ENCODE measurements at places on chromosomes 16 and 17.

DNA sequence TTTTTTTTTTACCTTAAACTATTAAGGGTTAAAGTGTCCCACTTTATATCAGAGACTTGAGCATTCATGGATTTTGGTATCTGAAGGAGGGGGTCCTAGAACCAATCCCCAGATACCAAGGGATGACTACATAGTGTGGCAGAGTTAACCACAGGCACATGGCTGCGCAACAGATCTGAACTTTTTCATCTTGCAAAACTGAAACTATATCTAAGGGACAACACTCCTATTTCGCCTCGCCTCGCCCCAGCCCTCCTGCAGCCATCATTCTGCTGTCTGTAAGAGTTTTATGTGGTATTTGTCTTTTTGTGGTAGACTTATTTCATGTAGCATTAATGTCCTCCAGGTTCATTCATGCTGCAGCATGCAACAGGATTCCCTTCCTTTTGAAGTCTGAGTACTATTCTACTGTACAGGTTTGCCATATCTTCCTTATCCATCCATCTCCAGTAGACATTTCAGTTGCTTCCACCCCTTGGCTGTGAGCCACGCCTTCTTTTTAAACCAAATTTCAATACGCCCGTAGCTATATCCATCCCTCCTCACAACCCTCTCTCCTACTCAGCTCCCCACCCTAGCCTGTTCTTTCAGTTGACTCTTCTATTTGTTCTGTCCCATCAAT is 53.2 kb downstream of the AMFR start:
- DNase-seq, result no peak

DNA sequence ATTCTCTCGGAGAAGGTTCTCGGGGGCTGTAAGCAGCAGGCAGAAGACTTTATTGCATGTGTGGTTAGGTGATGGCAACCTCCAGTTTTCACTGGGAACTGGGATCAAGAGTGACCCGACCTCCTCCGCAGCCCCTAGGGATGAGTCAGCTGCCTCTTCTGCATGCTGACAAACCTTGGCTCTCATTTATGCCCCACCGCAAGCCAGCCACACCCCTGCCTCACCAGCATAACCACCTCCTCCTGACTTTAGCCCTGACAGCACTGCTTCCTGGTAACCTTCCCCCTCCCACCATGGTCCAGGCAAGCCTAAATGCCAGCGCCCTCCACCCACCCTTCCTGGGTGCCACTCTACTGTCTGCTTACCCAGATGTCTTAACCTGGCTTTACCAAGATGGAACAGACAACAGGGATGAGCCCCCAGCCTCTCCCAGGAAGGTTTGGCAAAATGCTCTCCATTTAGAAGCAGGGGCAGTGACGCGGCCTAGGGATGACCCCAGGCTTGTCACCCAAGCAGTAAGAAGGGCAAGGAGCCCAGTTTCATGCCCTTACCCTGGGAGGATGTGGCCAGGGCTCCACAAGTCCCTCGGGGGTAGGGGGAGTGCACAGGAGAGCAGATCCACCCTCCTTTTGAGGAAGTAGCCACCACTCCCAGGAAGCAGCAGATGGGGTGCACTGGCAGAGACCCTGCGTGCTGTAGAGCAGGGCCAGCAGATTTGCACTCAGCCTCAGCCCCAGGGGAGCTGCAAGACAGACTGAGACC is 73.5 kb downstream of the GOSR1 start:
- DNase-seq, result no peak

GRCh38 chr17:37650419-37651003 is 7.3 kb upstream of the DDX52 start:
- peak; percentile 14 for DNase-seq

DNA sequence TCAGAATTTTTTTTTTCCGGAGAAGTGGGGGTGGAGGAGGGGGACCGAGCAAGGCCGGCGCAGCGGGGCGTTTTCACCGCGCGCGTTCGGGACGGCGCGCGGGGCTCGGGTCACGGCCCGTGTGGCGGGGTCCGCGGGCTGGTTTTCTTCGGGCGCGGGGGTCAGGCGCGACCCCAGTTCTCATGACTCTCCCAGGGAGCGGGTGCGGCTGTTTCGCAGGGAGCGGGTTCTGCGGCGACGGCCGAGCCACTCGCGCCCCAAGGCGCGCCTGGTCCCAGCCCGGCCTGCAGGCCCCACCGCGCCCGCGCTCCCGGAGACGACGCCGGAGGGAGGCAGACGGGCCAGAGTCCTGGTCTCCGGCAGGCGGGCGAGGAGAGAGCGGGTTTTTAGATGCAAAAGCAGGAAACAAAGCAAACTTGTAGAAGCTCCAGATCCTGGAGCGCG is 1.0 kb downstream of the BAHCC1 start:
- no peak for DNase-seq

DNA sequence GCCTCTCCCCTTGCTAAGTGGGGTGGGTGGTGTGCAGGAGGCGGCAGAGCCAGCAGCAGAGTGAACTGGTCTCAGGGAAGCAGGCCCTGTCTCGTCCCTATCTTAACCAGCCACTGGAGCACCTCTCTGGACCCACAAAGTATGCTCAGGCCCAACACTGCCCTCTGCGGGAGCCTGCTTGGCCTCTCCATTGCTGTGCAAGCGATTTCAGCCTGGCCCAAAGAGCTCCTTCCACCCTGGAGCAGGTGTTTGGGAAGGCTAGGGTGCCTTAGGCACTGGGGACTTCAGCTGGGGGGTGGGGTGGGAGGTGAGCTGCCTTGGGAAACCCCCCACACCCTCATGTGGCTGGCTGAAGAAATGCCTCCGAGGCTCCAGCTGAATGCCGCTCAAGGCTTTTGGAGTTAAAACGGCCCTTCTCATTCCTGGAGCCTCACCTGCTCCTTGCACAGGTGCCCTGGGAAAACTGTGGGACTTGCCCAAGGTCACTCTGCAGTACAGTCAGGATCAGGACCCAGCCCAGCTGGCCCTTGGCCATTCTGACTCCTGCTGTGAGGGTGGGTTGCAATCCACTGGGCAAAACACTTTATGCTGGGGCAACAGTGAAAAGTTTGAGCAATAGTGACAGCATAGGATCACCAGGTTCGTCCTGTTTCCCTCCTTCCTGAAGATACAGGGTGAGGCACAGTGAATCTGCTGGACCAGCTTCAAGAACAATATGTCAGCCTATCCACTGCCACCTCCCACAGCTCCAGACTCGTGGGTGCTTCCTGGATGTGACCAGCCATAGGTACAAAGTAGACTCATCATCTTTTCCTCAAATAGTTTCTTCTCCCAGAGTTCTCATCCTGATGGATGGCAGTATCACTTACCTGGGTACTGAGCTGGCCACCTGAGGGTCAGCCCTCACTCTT is 5.9 kb upstream of the UBE2O start:
- DNase-seq, result no peak

- no peak for DNase-seq
Observed at GRCh38 chr17:28018439-28019070, 23.9 kb upstream of the NLK start.

DNA sequence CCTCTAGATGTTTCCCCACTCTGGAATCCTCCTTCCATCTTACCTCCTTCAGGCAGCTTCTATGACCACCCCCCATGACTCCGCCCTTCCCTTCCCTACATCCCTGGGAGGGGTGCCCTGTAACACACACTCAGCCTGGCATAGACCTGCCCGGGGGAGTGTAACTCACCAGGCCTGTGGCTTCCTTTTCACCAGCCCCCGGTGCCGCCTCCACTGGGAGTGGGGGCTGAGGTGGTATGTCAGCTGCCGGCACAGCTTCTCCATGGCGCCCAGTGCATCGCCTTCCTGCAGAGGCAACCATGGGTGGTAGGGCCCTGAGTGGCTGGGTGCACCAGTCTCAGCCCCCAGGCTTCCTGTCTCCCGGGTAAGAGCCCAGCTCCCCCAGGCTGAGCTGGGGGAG is 32.3 kb downstream of the TRPV2 start:
- DNase-seq, result no peak

GRCh38 chr17:4502466-4503154 is 3.9 kb downstream of the SPNS2 start:
- no peak for DNase-seq

DNA sequence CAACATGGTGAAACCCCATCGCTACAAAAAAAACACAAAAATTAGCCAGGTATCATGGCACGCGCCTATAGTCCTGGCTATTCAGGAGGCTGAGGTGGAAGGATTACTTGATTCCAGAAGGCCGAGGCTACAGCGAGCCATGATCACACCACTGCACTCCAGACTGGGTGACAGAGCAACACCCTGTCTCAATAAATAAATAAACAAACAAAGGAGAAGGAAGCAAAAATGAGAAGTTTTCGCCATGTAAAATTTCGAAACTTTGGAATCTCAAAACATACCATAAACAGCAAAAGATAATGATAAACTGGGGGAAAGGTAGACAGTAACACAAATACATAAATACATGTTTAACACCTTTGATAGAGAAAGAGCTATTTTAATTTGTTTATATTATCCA is 130.9 kb downstream of the ZFHX3 start:
- no peak for DNase-seq

- no peak for DNase-seq
Observed at GRCh38 chr16:9971907-9972306, 210.3 kb downstream of the GRIN2A start.

DNA sequence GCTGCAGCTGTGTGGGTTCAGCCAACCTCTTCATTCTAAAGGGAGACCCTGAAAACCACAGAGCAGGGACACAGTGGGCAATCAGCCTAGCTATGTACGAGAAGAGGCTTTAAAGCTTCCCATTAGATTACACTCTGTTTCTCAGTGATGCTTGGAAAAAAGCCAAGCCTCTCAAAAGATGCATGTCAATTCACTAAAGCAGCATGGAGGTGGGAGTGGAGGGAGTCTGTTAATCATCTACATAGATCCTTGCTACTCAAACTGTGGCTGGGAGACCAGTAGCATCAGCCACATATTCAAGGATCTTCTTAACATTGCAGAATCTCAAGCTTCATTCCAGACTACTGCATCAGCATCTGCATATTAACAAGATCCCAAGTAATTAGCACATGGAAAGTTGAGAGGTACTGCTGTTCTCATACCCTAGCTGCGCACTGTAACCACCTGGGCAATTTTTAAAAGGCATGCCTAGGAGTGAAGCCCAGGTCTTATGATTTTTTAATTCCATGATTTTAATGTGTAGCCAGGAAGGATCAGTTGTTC is 305.9 kb downstream of the PMP22 start:
- DNase-seq, result no peak

- peak; percentile 26 for DNase-seq
Observed at GRCh38 chr16:14489460-14489859, 140.6 kb downstream of the PARN start.

- DNase-seq, result no peak
Observed at GRCh38 chr16:47806309-47806847, 345.2 kb downstream of the PHKB start.

- DNase-seq, result no peak
Observed at GRCh38 chr17:9162275-9162985, 141.1 kb downstream of the NTN1 start.

GRCh38 chr17:73262676-73263642 is 1.3 kb upstream of the CPSF4L start:
- no peak for DNase-seq

- DNase-seq, result no peak
Observed at GRCh38 chr17:74950207-74950606, 14.5 kb downstream of the OTOP3 start.

DNA sequence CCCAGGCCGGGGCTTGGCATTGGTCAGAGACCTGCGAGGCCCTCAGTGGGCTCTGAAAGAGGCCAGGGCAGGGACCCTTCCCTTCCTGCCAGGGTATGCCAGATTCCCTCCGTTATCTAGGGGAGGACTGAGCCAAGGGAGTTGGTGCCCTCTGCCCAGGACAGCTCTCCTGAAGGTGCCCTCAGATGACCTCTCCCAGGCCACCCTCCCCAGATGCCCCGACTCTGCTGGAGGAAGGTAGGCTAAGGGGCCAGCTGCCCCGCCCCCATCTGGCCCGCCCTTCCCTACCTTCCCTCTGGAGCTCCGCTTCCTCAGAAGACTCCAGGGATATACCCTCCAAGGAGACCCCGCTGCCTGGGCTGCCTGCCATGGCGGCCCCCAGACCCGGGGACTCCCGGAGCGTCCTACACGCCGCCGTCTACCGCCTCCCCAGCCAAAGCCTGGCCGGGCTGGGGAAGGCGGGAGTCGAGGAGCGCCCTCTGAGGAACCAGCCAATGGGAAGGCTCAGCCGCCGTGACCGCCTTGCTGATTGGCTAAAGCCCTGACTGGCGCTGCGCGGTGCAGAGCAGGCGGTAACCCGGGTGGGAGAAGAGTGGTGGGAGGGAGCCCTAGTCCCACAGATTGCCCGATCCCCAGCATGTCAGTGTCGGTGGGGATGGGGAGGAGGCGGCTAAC is 7.0 kb downstream of the MPP2 start:
- peak; percentile 90 for DNase-seq

GRCh38 chr16:88855176-88855575 is 1.6 kb downstream of the GALNS start:
- DNase-seq, result no peak

- no peak for DNase-seq
Observed at GRCh38 chr17:67751101-67752074, 33.7 kb downstream of the NOL11 start.

DNA sequence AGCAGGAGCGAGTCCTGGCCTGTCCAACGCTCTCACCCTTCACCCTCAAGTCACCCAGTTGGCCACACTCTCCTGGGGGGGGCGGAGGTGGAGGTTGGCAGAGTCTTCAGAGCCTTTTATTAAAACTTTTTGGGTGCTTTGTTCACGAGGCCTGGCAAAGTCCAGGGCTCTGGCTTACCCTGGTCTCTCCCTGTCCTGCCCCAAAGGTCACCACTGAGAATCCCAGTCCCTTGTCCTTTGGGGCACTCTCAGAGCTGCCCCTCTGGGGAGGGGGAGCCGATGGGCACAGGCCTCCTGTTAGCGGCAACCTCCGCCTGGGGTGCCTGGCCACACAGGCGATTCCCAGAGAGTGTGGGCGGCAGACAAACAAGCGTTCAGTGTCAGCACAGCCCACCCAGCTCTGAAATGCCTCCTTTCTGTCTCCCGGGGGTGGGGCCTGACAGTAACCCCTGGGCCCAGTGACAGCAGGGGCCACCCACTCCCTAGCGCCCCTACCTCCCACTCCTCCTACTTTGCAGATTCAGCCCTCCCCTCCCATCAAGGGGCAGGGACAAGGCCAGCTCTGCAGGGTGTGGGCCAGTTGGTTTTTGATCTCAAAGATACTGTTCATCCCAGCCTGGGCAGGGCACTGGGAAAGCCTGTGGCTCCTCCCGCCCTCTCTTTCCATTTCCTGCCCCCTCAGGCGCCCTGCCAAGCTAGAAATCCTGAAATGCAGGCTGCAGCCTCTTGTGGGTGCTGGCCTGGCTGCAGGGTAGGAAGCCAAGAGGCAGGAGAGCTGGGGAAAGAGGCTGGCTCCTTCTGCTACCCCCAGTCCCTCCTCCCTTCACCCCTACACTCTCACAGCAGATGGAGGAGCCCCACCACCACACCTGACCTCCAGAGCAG is 36.6 kb upstream of the EMP2 start:
- no peak for DNase-seq

Data from hematopoietic multipotent progenitor cell (in vitro differentiated cells).